ENCODE measurements at places on chromosomes 16 and 17.
A peak's percentile ranks its signal among the peaks of the same experiment; 100 is the strongest.

- DNase-seq = peak; percentile 99
These were observed 27.8 kb upstream of the MEAK7 start for GRCh38 chr16:84532291-84532724.

- peak; percentile 52 for DNase-seq
These were observed 33.2 kb upstream of the TAC4 start for GRCh38 chr17:49881054-49881402.

- DNase-seq = peak; percentile 19
These were observed 54.7 kb downstream of the CBFA2T3 start for GRCh38 chr16:88922114-88922825.

- DNase-seq = no peak
These were observed 17.8 kb downstream of the SPECC1 start for GRCh38 chr17:20026960-20027359.

GRCh38 chr17:35127751-35128514, 6.5 kb downstream of the FNDC8 start:
- DNase-seq = no peak

DNA sequence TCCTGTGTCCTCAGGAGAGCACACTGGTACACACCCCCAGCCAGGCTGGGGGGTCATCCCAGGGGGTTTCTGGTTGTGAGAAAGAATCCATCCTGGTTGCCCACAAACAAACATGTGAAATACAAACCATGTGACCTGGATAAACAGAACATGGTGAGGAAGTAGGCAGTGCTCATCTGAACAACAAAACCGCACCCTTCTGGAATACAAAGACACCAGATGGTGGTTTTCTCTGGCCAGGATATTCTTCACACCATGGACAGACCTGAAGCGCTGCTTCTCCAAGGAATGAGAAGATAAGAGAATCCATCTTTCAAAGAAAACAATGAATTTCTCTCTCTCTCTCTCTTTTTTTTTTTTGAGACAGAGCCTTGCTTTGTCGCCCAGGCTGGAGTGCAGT, 302.3 kb downstream of the SLC39A11 start:
- DNase-seq = no peak

DNA sequence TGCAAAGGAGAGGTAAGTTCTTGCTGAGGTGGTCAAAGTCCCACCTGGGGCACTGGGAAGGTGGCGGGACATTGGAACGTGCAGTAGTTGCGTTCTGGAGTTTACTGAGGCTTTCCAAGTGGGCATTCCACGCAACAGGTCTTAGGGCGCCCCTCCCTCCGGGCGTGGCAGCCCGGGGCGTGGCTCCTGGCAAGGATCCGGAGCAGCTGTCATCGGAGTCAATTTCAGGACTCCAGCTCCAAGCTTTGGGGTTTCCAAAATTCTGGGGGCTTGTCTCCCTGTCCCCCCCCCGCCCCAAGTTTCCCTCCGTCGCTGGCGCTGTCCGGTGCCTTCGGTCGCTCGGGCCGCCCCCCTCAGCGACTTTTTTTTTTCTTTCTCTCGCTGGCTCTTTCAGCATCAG, 43.1 kb upstream of the AMZ2 start:
- DNase-seq = no peak

DNA sequence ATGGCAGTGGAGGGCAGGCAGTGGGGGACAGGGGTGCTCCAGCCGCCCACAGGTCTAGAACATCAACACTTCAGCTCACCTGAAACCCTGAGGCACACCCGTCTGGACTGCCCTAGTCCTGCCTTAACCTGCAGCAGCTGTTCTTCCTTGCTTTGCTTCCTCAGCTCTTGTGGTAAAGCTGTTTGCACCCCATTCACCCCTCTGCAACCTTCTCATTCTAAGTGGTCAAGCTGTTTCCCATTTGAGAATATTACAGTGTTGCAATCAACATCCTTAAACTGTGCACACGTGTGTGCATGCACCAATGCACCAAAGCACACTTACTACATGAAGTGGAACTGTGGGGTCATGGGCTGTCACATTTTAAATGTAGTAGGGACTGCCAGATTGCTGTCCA, 32.4 kb downstream of the SCNN1B start:
- no peak for DNase-seq

- DNase-seq = no peak
These were observed 28.2 kb downstream of the BRD7 start for GRCh38 chr16:50340578-50340977.

DNA sequence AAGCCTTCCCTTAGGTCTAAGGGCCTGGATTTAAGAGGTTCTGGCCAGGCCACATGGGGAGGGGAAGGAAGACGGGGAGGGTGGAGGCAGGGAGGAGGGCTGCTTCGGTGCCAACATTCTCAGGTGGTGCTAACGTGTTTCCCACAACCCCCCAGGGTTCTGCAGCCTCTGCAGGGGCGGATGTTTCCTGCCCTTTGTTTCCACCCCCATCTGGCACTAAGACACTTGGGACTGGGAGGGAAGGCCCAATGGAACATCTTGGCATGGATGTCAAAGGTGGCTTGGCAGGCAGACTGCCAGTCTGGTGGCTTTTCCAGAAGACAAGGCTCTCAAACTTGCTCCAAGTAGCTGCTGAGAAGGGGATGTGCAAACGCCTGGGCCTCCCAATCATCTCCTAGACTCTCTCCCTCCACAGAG, 12.7 kb downstream of the HIC1 start:
- DNase-seq = no peak

DNA sequence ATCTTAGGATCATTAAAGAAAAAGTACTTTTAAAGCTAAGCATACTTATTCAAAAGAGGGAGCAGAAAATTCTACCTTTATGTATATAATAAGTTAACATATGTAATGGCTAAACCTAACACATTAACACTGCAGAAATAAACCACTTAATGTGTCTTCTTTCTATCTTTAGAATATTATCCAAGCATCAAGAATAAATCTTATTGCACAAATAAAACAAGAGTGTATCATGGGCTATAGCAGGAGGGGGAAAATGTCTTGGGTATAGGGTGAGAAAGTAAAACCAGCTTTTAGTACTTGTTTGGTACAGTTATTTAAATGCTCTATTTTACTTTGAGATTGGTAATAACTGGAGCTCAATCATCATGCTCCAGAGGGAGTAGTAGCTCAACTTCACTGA, 10.9 kb downstream of the PRKCA start:
- no peak for DNase-seq

GRCh38 chr17:8630227-8630801, at the start of gene MYH10:
MYH10 (minus strand) TSS chr17:8630725; CDS start chr17:8623246, 7,479 bp downstream.
- no peak for DNase-seq

DNA sequence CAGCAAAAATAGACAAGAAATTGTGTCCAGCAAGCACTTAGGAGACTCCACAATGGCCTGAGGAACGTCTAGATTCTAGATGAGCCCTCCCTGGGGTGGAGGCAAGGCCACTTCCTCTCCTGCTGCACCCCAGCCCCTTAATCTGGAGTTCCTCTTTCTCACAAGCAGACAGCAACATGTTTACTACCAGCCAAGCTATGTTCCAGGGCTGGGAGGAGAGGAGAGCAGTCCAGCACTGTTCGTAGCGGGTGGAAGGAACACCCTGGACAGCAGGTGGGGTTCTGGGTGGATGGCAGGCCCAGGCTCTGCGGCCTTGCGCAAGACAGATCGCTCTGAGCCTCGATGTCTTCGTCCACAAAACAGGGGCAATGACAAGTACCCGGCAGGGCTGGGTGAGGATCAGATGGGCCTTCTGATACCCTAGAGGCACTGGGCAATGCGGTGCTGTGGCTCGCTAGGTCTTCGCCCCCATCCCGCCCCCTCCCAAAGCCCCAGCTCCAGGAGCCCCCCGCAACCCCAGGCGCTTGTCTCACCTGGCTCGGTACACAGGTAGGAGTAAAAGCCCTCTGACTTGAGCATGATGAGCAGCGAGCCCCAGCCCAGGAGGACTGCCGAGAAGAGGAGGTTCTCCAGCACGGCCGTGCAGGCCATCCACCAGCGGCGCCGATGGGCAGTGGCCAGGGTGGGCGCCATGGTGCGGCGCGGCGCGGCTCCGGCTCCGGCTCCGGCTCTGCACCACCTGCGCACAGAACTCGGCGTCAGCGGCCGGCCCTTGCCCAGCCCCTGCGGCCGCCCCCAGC, 1.3 kb downstream of the SLC43A2 start:
- no peak for DNase-seq

DNA sequence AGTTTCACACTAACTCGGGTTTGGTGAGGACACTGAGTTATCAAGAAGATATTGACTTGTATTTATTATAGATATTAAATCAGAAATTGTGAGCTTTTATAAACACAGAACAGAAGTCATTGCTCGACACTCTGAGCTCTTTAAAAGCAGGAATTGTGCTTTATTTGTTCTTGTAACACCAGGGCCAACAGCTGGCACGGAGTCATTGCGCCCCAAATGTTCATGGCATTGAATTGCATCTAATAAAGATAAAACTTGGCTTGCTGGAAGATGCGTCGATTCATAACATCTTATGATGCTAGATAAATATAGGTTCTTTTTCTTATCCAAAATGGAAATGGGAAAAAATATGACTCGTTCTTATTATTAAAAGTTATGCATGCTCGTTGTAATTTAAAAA, 11.8 kb upstream of the MLYCD start:
- DNase-seq = no peak

DNA sequence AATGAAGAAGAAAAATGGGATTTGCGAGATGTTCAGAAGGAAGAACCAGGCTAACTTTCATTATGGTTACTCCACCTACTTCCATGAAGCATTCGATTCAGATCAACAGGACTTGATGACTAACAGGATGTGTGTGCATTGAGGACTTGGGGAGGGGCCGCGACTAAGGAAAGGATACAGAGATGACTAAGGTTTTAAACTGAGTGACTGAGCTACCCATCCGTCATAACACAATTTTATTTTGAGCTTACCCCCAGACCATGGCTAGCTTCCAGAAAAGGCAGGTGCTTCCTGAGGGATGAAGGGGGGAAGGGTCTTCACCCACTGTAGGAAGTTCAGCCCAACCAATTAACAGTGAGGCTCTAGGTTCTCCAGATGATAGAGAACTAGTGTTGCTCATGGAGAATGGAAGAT, 2.5 kb upstream of the CDYL2 start:
- DNase-seq = no peak

DNA sequence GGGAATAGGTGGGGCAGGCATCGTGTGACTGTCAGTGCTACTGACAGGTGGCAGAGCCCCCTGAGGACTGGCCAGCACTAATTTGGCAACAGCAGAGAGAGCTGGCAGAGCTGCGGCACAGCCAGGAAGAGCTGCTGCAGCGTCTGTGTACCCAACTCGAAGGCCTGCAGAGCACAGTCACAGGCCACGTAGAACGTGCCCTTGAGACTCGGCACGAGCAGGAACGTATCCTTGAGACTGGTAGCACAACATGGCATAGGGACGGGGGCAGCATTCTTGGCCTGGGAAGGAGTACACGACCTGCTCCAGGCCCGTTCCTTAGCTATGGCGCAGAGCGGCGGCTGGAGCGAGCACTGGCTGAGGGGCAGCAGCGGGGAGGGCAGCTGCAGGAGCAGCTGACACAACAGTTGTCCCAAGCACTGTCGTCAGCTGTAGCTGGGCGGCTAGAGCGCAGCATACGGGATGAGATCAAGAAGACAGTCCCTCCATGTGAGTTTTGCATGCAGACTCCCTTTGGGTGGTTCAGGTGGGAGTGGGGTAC, 3.0 kb upstream of the NRN1L start:
- DNase-seq = no peak

- peak; percentile 31 for DNase-seq
These were observed 9.9 kb downstream of the TNS4 start for GRCh38 chr17:40491486-40491885.

GRCh38 chr17:82636626-82637598, 11.3 kb downstream of the WDR45B start:
- no peak for DNase-seq

DNA sequence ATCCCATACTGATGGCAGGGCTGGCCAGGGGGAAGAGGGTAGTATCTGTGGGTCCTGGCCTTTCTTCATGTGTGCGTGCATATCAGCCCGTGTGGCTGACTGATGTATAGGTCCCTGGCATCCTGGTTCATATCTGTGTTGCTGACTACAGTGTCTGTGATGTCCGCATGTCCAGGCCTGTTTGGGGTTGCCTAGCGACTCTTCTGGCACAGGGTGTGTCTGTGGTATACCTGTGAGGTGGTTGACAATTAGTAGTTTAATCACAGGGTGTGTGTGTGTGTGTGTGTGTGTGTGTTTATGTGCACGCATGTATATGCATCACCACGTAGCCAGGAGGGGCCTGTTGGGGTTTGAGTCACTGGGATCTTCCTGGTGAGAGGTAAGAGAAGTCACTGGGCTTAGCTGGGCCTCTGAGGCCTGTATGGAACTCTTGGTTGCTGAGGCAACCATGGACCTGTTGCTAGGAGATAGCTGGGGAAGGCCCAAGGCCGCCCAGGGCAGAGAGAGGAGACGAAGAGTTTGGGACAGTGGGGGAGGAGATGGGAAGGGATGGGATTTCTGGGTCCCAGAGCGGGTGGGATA, 603 bp upstream of the TMEM95 start:
- peak; percentile 52 for DNase-seq

GRCh38 chr16:56093055-56093454, 98.2 kb upstream of the GNAO1 start:
- no peak for DNase-seq

DNA sequence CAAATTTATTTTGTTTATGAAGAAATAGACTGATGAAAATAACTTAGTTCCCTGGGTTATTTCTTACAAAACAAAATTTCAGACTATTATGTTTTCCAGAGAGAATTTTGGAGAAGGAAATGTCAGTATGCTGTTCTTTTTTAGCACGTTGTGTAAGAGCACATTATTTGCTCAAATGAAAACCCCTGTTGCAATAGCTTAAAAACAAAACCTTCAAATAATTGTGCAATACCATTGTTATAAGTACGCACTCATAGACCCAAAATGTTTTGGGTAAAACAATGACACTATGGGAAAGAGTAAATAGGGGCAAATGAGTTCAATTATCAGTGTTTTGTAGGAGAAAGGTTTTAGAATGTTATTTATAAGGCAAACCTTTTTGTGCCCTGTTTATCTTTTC, 18.2 kb downstream of the VMP1 start:
- no peak for DNase-seq

GRCh38 chr17:81034779-81035520, at the start of gene BAIAP2:
BAIAP2 (plus strand) TSS chr17:81035151; CDS start chr17:81035255, 104 bp downstream.
- DNase-seq = peak; percentile 96

DNA sequence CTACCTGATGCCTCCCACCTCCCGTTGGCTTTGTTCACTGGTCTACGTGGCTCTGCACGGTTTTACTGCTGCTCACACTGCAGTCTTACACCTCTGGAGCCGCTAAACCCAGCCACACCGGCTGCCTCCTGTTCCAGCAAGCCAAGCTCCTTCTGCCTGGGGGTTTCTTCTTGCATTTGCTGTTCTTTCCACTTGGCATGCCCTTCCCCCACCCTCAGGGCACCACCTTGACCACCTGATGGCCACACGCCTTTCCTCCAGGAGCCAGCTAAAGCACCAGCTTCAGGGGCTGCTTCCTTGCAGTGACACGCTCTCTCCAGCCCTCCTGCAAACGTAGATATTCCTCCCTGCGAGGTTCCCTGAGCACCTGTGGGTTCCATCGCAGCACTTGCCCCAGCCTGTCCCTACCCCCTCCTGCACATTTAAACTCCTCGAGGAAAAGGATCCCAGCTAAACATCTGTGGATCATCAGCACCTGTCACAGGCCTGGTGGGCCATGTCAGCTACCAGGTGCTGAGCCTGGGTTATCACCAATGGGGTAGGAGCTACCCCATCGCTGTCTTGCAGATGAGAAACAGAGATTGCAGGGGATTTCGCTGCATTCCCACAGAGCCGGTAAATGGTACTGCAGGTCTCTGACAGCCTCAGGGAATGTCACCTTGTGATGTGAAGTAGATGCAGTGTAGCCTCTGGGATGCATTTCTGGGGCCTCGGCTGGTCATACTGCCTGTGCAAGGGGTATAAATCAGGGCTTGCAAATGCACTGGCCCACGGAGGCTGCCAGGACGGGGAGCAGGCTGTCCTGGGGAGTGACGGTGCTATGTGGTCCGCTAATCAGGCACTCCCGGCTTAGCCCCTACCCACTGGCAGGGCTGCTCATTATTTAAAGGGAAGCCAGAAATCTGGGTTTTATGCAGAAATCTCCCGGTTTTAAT, 285.2 kb downstream of the CPPED1 start:
- peak; percentile 53 for DNase-seq
